ENCODE measurements at places on chromosomes 5 and 9. TPM values are rescaled to one million over a fixed set of nuclear protein-coding genes. Genes with fewer than 3 reads are reported as not detected.
A peak's percentile ranks its signal among the peaks of the same experiment; 100 is the strongest.

- no peak for DNase-seq
Observed at GRCh38 chr5:179137643-179138567, 77.7 kb downstream of the ZNF354C start.

DNA sequence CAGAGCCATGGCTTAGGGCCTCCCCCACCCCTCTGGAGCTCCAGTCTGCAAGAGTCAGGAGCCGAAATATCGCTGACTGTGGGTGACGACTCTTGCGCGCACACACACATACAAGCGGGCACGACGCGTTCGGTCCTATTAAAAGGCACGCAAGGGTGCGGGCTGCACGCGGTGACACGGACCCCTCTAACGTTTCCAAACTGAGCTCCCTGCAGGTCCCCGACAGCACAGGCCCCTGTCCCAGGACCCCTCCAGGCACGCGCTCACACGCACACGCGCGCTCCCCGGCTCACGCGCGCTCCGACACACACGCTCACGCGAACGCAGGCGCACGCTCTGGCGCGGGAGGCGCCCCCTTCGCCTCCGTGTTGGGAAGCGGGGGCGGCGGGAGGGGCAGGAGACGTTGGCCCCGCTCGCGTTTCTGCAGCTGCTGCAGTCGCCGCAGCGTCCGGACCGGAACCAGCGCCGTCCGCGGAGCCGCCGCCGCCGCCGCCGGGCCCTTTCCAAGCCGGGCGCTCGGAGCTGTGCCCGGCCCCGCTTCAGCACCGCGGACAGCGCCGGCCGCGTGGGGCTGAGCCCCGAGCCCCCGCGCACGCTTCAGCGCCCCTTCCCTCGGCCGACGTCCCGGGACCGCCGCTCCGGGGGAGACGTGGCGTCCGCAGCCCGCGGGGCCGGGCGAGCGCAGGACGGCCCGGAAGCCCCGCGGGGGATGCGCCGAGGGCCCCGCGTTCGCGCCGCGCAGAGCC, at the start of gene GRIN1:
TSS of gene GRIN1 (plus strand) at position 433 of the 746 bp plus-strand sequence. CDS start 333 bp downstream, outside the sequence.
- peak; percentile 58 for DNase-seq

CA9 gene
- 0.32 TPM for total RNA-seq

PCDH1 gene
- total RNA-seq, result 0.45 TPM

KCNMB1 gene
- total RNA-seq, result not detected
